ENCODE measurements at places on chromosomes 3 and 15. TPM values are rescaled to one million over a fixed set of nuclear protein-coding genes. Genes with fewer than 3 reads are reported as not detected.

Gene TMEM43
- 37.6 TPM for total RNA-seq

Gene FETUB
- total RNA-seq: not detected

Gene C3orf20
- 0.34 TPM for total RNA-seq

Gene GADL1
- not detected for total RNA-seq

Gene SCG5
- not detected for total RNA-seq

Gene FBXO40
- not detected for total RNA-seq

Gene GNAT1
- total RNA-seq: not detected

Gene ALG1L2
- 8.4 TPM for total RNA-seq

Gene PRR20G
- not detected for total RNA-seq

Gene FRMD5
- not detected for total RNA-seq

Gene ITPKA
- not detected for total RNA-seq

Gene SEC61A1
- total RNA-seq: 68.9 TPM

Gene CD276
- total RNA-seq: not detected

Gene SAMMSON
- total RNA-seq: not detected

Gene ACSBG1
- total RNA-seq: not detected

Gene SLC22A14
- not detected for total RNA-seq

Gene INSYN1
- not detected for total RNA-seq

Gene SPINK8
- total RNA-seq: not detected

Gene EPHB1
- 0.87 TPM for total RNA-seq

Gene TUSC7
- not detected for total RNA-seq

Gene TEX55
- not detected for total RNA-seq

Gene RLBP1
- not detected for total RNA-seq

Gene A4GNT
- not detected for total RNA-seq

Gene KLHL25
- total RNA-seq: 3.3 TPM

Gene STRA6
- total RNA-seq: not detected

Gene ZNF80
- total RNA-seq: 0.42 TPM

Gene MCTP2
- 64.8 TPM for total RNA-seq

Gene DNAJB8
- total RNA-seq: not detected

Gene SPTBN5
- total RNA-seq: 1.4 TPM

Gene TM4SF4
- total RNA-seq: not detected

Gene ZIC4
- not detected for total RNA-seq

Gene CIAO2A
- total RNA-seq: 68.2 TPM

All from B cell (primary cell).